Stimulated activated CD8-positive, alpha-beta memory T cell treated with anti-CD3 and anti-CD28 coated beads, Interleukin-4, amount 100 ng/mL, for 24 hours (primary cell): ENCODE measurements at places on chromosomes 3 and 15.

DNA sequence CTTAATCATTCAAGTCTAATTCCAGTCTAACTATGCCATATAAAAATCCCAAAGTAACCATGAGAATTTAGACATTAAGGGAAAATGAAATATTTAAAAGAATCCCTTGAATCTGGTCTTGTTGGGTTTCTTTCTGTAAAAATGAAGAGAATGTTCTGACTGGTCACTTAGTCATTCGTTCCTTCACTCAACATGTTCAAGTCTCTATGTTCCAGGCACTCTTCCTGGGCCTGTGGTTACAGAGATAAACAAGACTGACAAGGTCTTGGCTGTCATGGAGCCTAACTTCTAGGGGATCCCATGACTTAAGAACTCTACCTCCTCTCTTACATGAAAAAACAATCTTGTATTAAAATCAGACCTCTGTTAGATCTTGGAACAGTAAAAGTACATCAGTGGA, 638.6 kb upstream of the TBL1XR1 start:
- DNase-seq, result no peak

GRCh38 chr15:61910839-61911369, 149.3 kb downstream of the VPS13C start:
- DNase-seq, result no peak

GRCh38 chr15:77540312-77541060, 92.2 kb downstream of the LINGO1 start:
- no peak for DNase-seq

DNA sequence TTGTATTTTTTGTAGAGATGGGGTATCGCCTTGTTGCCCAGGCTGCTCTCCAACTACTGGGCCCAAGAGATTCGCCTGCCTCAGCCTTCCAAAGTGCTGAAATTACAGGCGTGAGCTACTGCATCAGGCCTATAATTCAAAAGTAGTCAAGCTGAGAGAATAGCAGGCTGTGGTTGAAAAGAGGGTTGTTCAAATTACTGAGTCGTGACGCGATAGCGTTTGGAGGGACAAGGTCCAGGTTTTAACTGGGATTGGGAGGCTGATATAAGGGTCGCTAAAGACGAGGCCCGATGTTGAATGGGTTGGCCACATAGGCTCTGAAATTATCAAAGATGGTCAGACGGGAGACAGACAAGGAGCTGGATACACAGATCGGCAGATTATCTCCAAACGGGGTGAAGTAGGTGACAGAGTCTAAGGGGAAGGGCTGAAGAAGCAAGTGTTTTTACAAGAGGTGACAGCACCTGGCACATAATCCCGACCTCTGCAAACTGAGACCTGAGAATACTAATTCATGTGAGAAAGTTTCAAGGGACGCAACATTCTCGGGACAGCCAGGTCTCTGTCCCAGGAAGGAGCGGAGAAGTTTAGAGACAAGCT, 759 bp upstream of the ARID3B start:
- DNase-seq, result no peak

- no peak for DNase-seq
These were observed 5.5 kb upstream of the SACM1L start for GRCh38 chr3:45683417-45684326.

GRCh38 chr3:109995377-109995776, 658.0 kb upstream of the DPPA4 start:
- no peak for DNase-seq

- no peak for DNase-seq
These were observed 36.4 kb upstream of the MYZAP start for GRCh38 chr15:57555270-57555669.

DNA sequence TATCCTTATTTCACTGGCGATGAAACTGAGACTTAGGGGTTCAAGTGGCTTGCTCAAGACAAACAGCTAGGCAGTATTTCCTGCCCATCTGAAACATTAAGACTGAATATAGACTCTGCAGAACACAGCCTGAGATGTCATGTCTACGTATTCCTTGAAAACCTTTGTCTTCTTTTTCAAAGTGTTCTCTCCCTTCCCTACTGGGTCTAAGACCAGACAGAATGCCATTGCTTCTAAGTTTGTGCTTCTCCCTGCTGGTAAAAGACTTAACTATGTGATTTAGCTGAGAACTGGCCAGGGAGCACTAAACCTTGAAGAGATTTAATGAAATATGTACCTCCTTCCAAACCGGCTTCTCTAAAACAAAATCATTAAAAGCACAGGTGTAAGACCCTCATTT, 9.9 kb downstream of the BCL6 start:
- no peak for DNase-seq

GRCh38 chr3:61233746-61234145, 17.5 kb downstream of the FHIT start:
- DNase-seq, result no peak

DNA sequence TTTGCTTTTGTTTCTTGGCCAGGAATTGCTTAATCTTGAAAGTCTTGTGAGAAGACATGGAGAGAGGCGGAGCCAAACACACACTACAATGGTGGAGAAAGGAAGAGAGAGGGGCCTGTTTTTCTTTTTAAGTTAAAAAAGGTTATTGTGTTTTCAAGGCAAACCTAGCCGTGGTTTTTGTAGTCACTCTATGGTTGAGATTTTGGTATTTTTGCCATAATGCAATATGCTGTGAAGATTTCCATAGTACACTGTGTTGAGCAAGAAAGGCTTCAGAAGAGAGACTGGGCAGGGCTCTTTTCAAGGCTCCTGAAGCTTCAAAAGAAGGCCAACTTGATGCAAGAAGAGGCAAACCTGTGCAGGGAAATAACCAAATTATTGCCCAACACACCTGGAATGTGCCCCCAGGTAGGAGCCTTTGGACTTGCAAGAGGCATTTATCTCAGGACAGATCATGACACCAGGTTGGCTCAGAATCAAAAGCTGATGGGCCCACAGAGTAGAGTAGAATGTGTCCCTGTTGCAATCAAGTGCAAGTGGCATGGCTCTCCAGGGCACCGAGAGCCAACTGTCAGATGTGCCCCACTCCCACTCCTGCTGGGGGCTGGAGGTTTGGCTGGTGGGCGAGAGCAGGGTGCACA, 22.1 kb downstream of the AMOTL2 start:
- no peak for DNase-seq

DNA sequence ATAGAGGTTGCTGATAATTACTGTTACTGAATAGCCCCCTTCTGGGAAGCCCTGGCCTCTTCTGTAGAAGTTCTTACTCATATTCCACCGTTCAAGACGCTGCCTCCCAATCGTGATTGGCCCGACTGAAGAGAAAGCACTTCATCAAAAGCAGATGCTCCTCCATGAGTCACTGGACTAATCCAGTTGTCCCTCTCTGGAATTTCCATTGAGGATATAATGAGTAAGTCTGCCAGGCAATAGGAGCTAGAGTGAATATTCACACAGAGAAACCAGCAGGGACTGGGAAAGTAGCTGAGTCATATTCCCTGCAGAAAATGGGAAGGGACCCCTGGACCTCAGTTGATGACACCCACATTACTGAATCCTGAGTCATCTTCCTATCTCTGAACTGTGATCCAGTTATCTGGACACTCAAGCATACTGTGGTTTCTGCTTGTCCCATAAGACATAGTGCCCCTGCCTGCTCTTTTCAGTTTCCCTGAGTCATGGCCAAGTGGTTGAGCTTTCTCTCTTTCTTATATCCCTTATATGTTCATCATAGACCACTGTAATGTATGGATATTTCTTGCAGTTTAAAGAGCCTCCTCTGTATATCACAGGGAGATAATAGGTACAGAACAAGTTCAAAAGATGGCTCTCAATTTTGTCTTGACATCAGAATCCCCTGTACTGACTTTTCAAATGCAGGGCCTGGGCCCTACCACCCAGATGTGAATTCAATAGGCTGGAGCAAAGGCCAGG, 151.2 kb upstream of the CDIN1 start:
- DNase-seq, result no peak

GRCh38 chr15:65772930-65773329, 19.2 kb downstream of the DENND4A start:
- DNase-seq, result no peak

DNA sequence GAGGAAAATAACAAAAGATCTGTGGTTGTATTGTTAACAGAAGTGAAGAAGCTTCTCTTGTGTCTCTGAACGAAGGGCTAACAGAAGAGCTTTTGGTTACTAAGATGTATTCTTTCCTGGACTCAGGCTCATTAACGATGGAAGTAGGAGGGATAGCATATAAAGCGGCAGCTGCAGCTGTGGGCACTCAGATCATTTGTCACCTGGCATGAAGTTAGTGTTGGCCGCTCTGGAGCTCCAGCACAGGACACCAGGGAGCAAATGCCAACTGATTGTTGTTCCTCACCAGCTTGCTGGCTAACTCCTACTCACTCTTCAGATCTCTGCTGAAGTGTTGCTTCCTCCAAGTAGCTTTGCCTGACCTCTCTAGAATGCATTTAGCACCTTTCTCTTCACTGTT, 15.5 kb upstream of the SLITRK3 start:
- DNase-seq, result no peak

- DNase-seq, result peak; percentile 9
These were observed 293.5 kb upstream of the SUCLG2 start for GRCh38 chr3:67947808-67948508.

DNA sequence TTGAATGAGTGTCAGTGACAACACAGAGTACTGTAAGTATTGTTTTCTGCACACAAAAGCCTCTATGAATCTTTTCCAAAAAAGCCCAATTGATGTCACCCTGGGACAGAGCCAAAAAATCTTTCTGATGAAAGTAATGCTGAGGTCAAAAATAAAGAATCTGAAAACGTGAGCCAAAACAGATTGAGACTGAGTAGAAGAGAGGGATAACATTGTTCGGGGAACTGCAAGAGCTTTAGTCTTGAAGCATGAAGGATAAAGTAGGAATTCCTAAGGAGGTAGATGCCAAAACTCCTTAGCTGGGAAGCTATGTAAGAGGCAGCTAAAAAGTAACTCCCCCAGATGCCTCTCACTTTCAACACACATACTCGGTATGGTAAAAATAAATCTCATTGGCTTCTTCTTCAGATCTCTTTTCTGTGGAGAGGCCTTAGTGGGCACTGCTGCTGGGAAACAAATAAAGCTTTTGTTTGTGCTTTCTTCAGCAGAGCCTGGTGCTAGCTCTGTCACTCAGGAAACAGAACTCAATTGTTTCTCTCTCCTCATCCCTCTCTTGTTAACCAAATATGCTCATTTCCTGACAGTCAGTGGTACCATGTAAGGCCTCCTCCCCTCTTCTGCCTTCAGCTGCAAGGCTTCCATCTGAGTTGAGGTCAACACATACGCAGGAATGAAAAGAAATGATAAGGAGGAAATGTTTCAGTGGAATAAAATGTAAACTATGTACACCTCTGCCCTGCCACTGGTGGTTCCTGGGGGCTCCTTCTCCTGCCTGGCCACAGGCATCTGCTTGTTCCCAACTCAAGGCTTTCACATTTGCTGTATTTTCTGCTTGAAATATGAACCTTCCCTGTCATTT, 58.1 kb downstream of the CD200 start:
- DNase-seq, result no peak

- no peak for DNase-seq
These were observed 923.0 kb upstream of the NR2F2 start for GRCh38 chr15:95407534-95407933.

DNA sequence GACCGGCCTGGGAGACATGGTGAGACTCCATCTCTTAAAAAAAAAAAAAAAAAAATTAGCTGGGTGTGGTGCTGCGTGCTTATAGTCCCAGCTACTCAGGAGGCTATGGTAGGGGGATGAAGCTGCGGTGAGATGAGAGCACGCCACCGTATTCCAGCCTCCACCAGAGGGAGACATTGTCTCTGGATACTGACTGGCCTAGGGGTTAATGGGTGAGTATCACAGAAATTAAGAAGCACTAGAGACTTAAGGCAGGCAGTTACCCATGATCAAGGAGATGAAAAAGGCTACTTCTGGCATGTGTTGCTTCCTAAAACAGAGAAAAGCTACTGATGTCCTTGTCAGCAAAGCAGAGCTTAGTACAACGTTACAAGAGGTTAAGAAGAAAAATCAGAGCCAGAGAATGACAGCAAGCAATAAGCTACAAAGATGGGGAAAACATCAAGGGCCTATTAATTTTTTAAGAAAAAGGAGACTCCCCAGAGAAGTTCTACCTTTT, 8.6 kb downstream of the TFRC start:
- peak; percentile 32 for DNase-seq

DNA sequence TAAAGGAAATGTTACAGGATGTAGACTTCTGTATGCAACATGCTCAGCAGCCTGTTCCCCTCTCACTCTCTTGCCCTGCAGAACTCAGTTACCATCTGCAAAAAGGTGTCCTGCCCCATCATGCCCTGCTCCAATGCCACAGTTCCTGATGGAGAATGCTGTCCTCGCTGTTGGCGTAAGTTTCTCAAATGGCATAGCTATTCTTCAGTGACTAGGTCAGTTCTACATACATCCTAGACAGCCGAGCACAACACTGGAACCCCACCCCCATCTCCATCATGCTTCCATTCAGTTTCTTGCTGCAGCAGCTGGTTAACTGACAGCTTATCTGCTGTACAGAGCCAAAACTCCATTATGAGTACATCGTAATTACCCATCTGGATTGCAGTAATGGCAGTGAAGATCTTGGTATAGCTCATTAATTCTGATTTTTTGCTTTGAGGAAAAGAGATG, 4.5 kb downstream of the THBS1 start:
- no peak for DNase-seq

DNA sequence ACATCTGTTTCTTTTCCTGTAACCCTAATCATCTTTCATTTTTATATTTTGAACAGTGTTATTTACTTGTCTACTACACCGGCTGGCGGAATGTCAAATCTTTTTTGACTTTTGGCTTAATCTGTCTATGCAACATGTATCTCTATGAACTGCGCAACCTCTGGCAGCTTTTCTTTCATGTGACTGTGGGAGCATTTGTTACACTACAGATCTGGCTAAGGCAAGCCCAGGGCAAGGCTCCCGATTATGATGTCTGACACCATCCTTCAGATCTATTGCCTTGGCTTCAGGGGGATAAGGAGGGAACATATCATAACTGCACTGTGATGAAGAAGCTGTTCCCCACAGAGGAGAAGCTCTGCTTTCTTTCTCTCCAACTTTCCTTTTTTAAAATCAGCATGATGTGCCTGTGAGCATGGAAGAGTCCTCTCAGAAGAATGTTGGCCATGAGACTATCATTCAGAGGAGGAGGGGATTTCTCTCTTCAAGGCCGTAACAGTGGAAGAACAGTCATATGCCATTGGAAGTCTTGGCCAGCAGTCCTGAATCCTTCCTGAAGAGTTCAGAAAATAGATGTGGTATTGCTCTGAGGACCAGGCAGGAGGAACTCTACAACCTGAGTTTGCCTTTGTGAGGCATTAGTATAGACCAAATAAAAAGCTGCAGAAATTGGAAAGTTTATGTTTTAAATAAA, 69.9 kb downstream of the SEC22A start:
- DNase-seq, result no peak

GRCh38 chr3:172125963-172126457, 86.6 kb downstream of the FNDC3B start:
- no peak for DNase-seq

- DNase-seq, result no peak
These were observed 47.9 kb downstream of the CDC25A start for GRCh38 chr3:48140336-48140757.

- no peak for DNase-seq
These were observed 500.6 kb upstream of the AGTR1 start for GRCh38 chr3:148197061-148197460.

GRCh38 chr3:98966862-98967546, 65.5 kb upstream of the DCBLD2 start:
- DNase-seq, result no peak
